Chondrocyte (in vitro differentiated cells): ENCODE measurements at places on chromosomes 11 and 22.

DNA sequence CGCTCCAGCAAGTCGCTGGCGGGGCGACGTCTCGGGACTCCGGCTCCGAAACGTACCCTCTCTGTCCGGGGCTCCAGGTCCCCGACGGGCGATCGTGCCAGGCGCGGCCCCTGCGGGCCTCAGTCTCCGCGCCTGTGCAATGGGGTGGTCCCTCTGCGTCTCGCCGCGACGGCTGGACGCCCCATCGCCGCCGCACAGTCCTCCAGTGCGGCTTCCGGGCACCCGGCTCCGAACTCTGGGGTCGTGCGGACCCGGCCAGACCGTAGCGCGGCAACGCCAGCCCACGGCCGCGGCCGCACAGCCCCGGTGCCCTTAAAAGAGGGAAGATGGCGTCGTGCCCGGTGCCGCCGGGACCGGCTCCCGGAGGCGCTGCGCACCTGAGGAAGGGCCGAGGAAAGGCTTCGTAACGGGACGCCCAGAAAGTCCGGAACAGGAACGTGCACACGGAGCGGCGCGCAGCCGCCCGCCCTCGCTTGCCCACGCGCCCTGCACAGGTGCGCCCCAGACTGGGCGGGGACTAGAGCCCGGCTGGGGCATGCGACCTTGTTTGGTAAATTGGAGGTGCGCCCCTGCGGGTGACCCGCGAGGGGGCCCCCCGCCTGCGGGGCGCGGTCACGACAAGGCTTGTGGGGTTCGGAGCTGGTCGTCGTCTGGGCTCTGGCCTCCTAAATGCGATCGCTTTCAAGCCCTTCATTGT lies 525 bp downstream of the BIK start:
- peaks cover 7% of the 10 kb centered on the region for H3K4me1 ChIP-seq
- peak overlapping the region; percentile 47 for H3K4me3 ChIP-seq
- H3K27ac ChIP-seq: no peak overlapping the region

GRCh38 chr11:5703741-5704536 lies 14.3 kb downstream of the TRIM22 start:
- H3K27me3 ChIP-seq: no peaks in the 10 kb centered on the region
- H3K4me3 ChIP-seq: no peak overlapping the region
- H3K36me3 ChIP-seq: peaks cover 45% of the 10 kb centered on the region
- H3K27ac ChIP-seq: no peak overlapping the region

DNA sequence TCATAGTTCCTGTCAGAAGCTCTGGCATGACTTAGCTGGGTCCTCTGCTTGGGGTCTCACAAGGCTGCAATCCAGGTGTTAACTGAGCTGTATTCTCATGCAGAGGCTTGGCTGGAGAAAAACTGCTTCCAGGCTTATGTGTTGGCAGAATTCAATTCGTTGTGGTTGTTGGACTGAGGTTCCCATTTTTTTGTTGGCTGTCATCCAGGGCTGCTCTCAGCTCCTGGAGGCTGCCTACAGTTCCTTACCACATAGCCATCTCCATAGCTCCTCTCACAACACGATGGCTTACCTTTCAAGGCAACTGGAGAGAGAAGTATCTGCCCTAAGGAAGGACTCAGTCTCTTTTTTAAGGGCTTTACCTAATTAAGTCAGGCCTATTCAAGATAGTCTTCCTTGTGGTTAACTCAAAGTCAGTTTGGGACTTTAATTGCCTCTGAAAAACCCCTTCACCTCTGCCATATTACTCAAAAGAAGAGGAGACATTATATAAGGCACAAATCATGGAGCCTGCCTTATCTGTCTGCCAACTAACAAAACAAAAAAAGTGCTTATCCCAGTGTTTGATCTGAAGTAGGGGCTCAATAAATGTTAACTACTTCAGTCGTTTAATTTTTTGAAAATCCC lies 35.2 kb downstream of the OR2AG2 start:
- H3K27ac ChIP-seq: no peak overlapping the region
- no peak for DNase-seq
- H3K4me3 ChIP-seq: no peak overlapping the region
- no peaks in the 10 kb centered on the region for H3K36me3 ChIP-seq
- peaks cover 4% of the 10 kb centered on the region for H3K4me1 ChIP-seq
- no peaks in the 10 kb centered on the region for H3K27me3 ChIP-seq

DNA sequence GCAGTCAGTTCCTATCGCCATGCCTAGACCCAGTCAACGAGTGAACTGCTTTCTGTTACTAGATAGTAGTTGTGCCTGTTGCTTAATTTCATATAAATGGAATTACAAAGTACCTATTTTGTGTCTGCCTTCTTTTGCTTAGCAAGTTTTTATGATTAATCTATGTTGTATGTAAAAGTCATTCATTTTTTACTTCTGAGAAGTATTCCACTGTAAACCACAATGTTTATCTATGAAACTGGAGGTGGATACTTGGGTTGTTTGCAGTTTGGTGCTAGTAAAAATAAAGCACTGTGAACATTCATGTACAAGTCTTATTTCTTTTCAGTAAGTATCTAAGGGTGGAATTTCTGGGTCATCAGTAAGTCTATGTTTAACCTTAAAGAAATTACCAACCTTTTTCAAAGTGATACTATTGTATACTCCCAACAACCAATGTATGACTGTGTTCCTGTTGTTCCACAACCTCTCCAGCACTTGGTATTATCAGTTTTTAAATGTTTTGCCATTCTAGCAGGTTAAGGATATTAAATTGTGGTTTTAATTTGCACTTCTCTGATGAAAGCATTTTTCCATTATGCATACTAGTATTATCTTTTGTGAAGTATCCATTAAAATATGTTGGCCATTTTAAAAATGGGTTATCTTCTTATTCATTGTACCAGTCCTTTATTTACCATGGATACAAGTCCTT lies 68.2 kb downstream of the DNAJC24 start:
- peaks cover 32% of the 10 kb centered on the region for H3K4me1 ChIP-seq
- H3K27me3 ChIP-seq: no peaks in the 10 kb centered on the region
- no peaks in the 10 kb centered on the region for H3K36me3 ChIP-seq
- no peak overlapping the region for H3K4me3 ChIP-seq
